ENCODE measurements at places on chromosomes 16 and 17. TPM values are rescaled to one million over a fixed set of nuclear protein-coding genes. Genes with fewer than 3 reads are reported as not detected.
A peak's percentile ranks its signal among the peaks of the same experiment; 100 is the strongest.

- no peak for DNase-seq
- peak overlapping the region; percentile 34 for H3K27ac ChIP-seq
- H3K4me1 ChIP-seq: peaks cover 19% of the 10 kb centered on the region
- no peak overlapping the region for H3K4me3 ChIP-seq
Measured at GRCh38 chr17:50111673-50112655, 16.8 kb downstream of the PDK2 start.

DNA sequence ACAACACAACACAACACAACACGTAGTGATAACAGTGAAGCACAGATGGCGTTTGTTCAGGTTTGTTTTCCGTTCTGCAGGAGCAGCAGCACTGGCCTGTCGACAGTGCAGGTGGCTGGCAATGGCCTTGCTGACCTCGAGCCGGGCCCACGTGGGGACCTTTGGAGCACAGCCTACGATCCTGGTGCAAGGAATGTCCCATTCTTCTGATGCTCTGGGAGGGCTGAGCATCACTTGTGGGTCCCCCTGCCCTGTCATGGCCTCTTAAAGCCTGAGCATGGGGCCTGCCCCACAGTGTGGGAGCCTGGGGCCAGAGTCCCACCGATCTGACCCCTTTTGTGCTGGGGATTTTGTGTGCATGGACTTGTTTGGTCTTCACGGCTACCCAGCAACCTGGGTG is 6.8 kb downstream of the MAP2K3 start:
- H3K4me3 ChIP-seq: no peak overlapping the region
- H3K36me3 ChIP-seq: peaks cover 2% of the 10 kb centered on the region
- no peak overlapping the region for H3K27ac ChIP-seq

GRCh38 chr16:12573300-12573699 is 230.4 kb downstream of the CPPED1 start:
- H3K4me1 ChIP-seq: no peaks in the 10 kb centered on the region
- no peak overlapping the region for H3K4me3 ChIP-seq
- H3K27ac ChIP-seq: no peak overlapping the region
- no peak for DNase-seq
- H3K27me3 ChIP-seq: peaks cover 2% of the 10 kb centered on the region
- H3K36me3 ChIP-seq: peaks cover 3% of the 10 kb centered on the region

DNA sequence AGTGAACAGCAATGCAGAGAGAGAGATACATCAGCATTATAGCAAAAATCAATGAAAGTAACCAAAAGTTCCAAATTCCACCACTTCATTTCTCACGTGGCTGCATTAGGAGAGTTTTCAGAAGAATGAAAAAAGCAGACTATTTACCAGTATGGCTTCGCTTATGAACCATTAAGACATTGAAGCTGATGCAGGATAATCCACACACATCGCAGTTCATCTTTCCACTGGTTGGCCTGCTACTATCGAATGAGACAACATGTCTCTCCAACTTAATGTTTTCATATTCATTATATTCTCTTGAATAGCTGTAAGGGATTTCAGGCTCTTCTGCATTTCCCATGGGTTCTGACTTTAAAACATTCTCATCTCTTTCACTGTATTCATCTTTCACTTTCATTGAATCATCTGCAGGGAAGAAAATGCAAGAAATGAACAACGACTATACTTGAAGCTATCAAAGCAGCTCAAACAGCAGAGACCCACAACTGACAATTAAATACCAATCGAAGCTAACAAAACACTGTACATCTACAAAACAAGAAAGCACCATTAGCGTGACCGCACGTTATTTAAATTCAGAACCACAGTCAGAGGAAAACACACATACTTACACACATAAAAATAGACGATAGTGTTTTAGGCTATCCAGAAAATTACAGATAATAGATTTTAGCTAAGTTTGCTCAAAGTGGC is 54.9 kb downstream of the GRB7 start:
- H3K4me1 ChIP-seq: no peaks in the 10 kb centered on the region
- H3K27ac ChIP-seq: no peak overlapping the region
- H3K4me3 ChIP-seq: no peak overlapping the region

GRCh38 chr16:2092256-2092620 is 43.5 kb downstream of the PKD1 start:
- H3K36me3 ChIP-seq: peaks cover 18% of the 10 kb centered on the region
- H3K27me3 ChIP-seq: no peaks in the 10 kb centered on the region
- H3K4me3 ChIP-seq: no peak overlapping the region

GRCh38 chr16:11181242-11181898 is 74.6 kb downstream of the SOCS1 start:
- H3K4me3 ChIP-seq: no peak overlapping the region
- no peak overlapping the region for H3K27ac ChIP-seq
- H3K36me3 ChIP-seq: peaks cover 16% of the 10 kb centered on the region
- no peaks in the 10 kb centered on the region for H3K27me3 ChIP-seq
- DNase-seq: no peak
- peaks cover 3% of the 10 kb centered on the region for H3K4me1 ChIP-seq

- DNase-seq: no peak
- H3K4me3 ChIP-seq: no peak overlapping the region
- H3K36me3 ChIP-seq: no peaks in the 10 kb centered on the region
Measured at GRCh38 chr17:48563385-48563838, 14.7 kb downstream of the HOXB4 start.

DNA sequence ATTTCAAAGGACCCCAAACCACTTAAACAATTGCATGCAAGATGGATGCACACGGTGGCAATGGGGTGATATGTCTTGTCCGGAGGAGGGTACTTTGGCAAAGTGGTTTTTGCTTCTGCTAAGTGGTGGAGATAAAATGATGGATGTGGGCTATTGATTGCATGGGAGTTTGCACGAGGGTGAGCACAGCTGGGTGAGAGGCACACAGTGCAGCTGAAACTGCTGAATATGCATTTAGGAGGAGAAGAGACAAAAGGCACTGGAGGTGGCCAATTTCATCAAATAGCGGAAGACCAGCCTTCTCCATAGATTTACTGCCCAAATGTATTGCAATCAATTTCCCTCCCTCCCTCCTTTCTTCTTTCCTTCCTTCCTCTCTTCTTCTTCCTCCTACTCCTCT is 414.4 kb upstream of the EEF2KMT start:
- H3K27me3 ChIP-seq: no peaks in the 10 kb centered on the region
- H3K27ac ChIP-seq: no peak overlapping the region
- H3K4me3 ChIP-seq: no peak overlapping the region
- no peaks in the 10 kb centered on the region for H3K4me1 ChIP-seq

KRTAP4-5 gene
- not detected for total RNA-seq

GNG13 gene
- not detected for total RNA-seq

CALB2 gene
- not detected for total RNA-seq

KRTAP3-3 gene
- not detected for total RNA-seq

KRT31 gene
- not detected for total RNA-seq

C1QTNF1 gene
- total RNA-seq: 203 TPM

PROCA1 gene
- total RNA-seq: 3.0 TPM

Data from osteocyte (in vitro differentiated cells).